Inflammatory macrophage treated with lipopolysaccharide for 1 hour (primary cell): ENCODE measurements at places on chromosomes 1 and 21.

DNA sequence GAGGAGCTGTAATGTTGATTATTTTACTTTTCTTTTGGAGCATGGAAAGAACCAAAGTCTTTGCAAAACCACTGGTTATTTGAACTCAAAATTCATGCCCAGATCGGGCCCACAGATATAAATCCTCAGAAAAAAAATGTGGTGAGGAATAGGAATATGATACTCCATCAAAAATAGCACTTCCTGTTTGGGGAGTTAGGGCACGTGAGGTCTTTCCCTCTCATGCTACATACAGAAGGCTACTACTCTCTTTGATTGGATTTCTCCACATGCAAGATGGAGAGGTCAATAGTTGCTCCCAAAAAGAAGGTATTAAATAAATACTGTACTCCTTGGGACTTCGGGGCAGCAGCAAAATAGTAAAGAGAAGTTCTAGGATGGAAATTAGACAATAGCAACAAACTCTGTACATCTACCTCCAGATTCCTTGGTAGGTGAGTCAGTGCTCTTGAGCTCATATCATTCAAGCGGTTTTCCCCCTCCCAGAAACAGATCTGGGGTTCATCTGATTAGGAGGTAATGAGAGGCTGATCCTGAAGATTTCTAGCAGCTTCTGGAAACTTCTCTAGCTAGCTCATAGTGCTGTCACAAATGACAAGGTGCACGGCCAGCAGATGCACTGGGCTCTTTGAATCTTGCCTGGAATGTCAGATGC lies 47.1 kb downstream of the SLC9C2 start:
- DNase-seq = no peak

DNA sequence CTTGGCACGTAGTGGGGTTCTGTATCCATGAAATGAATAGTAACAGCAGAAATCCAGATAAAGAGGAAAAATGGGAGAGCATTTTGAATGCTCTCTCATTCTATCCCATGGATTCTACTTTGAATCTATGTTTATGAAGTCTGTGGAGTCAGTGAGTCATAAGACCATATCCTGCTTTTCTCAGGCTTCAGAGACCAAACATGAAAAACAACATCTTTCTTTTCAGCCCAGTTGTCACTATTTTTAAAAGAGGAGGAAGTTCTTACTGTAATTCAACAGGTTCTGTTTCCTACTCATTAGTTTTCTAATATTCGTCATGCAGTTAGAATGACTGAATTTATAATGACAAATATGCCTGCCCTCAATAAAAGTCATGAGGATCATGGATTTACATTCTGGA lies 39.4 kb upstream of the CD55 start:
- peak; percentile 8 for DNase-seq

- DNase-seq = no peak
These were observed 29.3 kb downstream of the NUP133 start for GRCh38 chr1:229478852-229479251.

GRCh38 chr1:95542936-95543335 lies 308.9 kb downstream of the RWDD3 start:
- no peak for DNase-seq

DNA sequence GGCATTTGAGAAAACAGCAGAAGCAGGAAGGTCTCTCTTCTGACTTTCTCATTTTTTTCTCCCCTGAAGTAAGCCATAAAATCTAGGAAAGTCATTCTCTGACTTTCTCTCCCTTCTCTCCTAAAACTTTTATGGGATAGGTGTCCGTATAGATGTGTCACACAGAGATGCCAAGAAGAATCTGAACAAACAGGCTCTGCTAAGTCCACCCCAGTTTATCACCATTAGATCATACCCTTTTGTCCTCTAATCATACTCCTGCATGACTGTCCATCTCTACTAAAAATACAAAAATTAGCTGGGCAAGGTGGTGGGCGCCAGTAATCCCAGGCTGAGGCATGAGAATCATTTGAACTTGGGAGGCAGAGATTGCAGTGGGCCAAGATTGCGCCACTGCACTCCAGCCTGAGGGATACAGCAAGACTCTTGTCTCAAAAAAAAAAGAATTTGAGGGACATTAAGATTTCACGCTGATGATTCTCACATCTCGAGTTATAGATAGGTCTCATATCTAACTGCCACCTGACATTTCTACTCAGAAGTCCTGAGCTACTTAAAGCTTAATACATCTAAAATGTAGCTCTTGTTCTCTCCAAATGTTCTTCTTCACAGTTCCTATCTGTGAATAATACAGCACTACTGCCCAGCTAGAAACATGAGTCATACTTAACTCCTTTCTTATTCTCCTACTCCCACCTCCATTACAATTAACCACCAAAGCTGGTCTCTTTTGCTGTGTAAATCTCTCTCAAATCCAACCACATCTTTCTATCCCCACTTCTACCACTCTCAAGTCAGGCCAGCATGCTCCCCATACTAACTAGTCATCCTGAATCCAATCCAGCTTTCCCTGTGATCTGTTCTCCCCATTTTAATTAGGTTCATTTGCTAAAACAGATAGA lies 47.7 kb downstream of the ZNF644 start:
- DNase-seq = no peak

DNA sequence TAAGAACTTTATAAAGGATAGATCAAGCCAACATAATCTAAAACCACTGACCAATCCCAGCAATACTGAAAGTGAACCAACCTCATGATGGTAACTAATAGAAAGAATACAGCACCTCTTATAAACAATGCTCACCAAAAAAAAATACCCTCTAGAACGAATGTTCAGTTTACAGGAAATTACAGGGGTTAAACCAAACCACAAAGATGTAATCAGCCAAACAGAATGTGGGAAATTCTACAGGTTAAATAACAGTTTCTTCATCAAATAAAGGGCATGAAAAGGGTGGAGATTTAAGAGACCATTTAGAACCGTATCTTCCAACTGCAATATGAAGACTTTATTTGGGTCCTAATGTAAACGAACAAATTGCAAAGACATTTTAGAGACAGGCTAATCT lies 30.4 kb downstream of the ARID4B start:
- DNase-seq = no peak

DNA sequence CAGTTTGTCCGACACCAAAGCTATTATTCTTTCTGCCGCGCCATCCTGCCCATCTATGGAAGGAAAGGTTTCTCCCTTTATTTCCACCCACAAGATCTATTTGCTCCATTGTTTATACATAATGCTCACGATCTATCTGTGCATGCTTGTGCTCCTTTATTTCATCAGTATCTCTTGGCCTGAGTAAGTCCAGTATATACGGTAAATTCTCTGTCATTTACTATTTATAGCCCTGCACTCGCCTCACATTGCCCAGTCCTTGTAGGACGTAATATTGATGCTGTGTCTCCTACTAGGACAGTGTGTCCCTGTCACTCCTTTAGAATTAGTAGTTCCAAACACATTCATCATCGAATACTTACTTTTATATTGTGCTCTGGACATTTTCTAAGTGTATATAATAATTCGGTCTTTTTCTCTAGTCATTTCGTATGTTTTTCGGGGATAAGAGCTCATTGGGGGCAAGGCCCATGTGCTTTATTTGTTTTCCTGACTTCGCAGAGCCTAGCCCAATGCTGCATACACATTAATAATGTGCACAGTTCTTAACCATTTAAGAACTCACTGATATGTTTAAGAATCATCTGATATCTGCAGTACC lies 3.1 kb upstream of the NID1 start:
- DNase-seq = no peak

- DNase-seq = no peak
These were observed 725 bp downstream of the RTCA start for GRCh38 chr1:100266741-100267140.

DNA sequence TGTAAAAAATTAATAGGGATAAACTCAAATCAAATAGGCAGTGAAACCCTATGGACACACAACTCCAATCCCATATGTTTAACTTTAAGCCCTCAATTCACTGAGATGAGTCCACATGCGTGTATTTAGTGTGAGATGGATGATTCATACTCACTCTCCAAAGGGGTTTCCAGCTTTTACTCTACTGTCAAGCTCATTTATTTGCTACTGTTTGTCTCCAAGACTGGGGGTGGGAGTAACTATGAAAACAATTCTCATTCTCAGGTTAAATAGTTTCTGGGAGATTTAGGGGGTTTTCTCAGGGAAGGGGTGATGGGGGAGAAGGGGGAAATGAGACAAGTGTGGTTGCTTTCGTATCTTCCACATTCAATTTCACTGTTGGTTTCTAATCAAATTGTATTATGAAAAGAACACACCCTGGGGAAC lies 2.7 kb downstream of the RAB29 start:
- DNase-seq = no peak

- DNase-seq = no peak
These were observed 53.6 kb downstream of the ERG start for GRCh38 chr21:38444691-38445090.

- DNase-seq = no peak
These were observed 89.3 kb upstream of the SGIP1 start for GRCh38 chr1:66444438-66445265.

DNA sequence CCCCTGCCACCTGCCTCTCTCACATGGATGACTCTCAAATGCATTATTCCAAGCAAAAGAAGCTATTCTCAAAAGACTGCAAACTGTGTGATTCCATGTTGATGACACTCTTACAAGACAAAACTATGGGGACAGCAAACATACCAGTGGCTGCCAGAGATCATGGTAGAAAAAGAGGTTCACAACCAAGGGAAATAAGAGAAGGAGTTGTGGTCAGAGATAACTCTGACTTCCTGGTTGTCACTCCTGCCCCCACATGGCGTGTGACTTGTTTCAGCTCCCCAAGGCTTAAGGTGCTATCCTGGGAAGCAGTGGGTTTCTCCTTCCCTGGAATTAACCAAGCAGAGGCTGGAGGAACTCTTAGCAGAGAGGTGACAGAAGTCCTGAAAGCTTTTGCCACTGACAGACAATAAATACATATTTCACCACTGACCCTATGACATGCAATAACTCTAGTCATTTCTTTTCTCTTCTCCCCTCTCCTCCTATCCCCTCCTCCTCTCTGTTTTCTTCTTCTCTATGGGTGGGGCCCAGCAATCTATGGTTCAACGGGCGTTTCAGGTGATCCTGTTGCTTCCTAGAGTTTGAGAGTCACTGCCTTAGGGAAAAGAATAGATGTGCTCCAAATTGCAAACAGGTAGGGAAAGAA lies 185.1 kb downstream of the FCRL5 start:
- DNase-seq = no peak

DNA sequence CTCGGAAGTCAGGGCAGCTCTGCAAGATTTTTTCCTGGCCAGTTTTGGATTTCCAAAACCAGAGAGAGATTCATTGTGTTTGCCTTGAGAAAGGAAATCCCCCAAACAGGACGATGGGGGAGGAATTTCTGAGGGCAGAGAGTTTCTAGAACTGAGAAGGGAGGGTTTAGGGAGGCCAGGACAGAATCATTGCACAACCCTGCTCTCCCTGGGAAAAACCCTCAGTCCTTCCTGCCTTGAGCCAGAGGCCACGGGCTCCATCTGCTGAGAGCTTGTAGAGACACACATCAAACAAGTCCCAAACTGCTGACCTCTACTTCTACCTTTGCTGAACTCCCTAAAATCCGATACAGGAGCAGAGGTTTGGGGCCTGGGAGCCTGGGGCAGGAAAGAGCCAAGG lies 99.7 kb downstream of the NMNAT2 start:
- DNase-seq = peak; percentile 80

- no peak for DNase-seq
These were observed 154.0 kb downstream of the RWDD3 start for GRCh38 chr1:95388031-95388430.

DNA sequence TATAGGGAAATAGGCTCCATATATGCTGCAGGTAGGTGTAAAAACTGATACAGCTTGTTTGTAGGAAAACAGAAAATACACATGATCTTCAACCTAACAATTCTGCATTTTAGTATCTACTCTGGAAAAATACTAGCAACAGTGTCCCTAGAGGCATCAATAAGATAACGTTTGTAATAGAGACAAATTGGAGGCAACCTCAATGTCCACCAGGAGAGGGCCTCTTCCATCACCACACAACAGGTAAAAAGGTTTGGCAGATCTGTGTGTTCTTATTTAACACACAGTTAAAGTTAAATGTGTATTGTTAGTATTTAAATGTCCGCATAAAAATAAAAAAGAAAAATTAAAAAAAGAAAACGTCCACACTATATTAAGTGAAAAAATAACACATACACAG lies 5.4 kb downstream of the EIF2D start:
- no peak for DNase-seq

GRCh38 chr1:35631396-35631795 lies 9.9 kb downstream of the PSMB2 start:
- no peak for DNase-seq

DNA sequence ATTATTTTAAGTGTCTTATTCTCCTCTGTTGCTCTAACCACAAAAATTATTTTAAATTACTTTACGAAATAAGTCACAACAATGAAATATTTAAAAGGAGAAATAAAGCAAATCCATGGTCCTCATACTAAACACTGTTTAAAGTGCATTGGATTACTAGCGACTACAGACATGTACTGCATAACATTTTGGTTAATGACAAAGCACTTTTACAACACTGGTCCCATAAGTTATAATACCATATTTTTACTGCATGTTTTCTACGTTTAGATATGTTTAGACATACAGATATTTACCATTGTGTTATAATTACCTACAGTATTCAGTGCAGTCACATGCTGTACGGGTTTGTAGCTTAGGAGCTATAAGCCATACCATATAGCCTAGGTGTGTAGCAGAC lies 30.2 kb downstream of the VAMP4 start:
- no peak for DNase-seq

- DNase-seq = peak; percentile 79
These were observed 856 bp downstream of the NRDC start for GRCh38 chr1:51877434-51878307.

- DNase-seq = peak; percentile 67
These were observed 1.7 kb downstream of the NECAP2 start for GRCh38 chr1:16442265-16442664.

DNA sequence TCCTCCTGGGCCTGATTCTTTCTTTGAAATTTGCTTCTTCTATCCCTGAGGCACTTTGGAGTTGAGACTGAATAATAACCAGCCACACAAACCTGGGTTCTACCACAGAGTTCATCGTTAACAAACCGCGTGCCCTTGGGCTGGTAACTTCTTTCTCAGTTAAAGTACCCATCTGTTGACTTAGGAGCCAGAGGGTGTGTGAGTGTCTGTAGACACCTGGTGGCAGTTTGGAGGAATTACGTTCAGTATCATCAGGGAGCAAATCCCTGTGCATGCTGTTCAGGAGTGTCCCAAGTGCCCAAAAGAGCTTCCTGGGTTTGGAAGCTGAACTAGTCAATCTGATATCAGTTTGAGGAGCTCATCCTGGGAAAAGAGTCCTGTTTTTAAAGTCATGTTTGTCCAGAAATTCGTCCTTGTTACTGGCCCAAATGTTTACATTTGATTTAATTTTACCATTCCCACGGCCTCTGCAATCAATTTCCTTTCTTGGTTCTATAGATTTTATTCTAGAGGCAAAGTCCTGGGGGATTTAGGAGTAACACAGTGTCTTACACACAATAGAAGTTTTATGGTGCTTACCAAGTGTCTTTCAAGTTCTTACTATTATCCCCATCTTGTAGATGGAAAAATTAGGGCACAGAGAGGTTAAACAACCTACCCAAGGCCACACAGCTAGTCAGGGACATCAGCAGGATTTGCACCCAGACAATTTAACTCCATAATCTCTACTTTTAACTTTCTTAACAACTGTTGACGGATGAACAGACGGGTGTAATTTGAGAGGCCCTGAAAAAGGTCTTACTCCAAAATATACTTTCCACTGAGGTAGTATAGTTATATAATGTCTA lies 26.7 kb upstream of the RPTN start:
- DNase-seq = peak; percentile 46
